ENCODE measurements at places on chromosomes 2 and 18.

DNA sequence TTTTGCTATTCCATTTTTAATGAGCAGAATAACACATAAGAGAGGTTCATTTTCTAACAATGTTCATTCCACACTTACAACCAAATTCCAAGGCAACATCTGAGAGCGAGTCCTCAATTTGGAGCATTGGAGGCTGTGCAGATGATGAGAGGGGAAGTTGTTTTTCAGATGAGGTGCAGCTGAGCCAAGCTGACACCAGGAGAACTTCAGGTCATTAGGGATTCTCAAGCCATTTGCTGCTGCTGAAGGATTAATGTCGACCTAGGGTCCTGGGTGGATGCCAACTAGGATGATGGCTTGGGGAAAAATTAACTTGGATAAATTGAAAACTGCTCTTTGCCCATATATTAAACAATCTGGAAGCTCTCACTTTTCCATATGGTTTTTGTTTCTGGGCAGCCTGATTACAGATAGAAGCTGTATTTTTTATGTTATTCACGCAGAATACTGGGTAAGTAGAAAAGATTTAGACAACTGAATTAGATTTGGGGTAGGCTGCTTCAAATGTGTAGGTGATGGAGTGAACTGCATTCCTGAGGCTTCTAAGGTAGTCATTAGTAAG, 206.4 kb upstream of the SLC39A10 start:
- no peak overlapping the region for H3K27ac ChIP-seq
- DNase-seq, result no peak
- H3K36me3 ChIP-seq, result no peaks in the 10 kb centered on the region
- H3K4me1 ChIP-seq, result no peaks in the 10 kb centered on the region
- H3K27me3 ChIP-seq, result no peaks in the 10 kb centered on the region
- no peak overlapping the region for H3K4me3 ChIP-seq

DNA sequence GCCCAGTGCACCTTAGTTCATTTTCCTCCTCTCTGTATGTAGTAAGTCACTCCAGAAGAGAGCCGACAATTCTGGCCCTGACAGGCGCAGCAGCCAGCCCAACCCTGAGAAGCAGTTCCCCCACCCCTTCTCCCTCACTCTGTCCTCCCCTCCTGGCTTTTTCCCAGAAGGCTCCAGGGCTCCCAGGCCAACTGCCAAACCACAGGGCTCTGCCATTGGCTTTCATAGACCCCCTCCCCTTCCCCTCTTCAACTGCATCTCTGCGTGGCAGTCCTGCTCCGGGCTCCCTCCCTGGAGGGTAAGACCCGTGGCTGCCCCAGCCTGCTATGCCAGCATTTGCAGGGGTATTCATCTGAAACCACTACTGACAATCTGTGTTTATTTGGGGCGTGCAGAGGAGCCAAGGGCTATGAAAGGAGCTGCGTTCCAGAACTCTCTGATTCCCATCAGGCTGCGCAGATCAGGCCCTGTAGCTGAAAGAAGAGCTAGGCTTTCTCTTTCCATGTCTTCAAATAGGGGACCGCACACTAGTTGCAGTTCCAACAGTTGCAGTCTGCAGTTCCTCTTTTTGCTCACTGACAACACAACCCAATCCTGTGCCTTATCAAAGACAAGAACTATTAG, 388.6 kb upstream of the TNP1 start:
- no peaks in the 10 kb centered on the region for H3K27me3 ChIP-seq
- H3K4me3 ChIP-seq, result no peak overlapping the region
- no peak for DNase-seq
- H3K27ac ChIP-seq, result no peak overlapping the region

DNA sequence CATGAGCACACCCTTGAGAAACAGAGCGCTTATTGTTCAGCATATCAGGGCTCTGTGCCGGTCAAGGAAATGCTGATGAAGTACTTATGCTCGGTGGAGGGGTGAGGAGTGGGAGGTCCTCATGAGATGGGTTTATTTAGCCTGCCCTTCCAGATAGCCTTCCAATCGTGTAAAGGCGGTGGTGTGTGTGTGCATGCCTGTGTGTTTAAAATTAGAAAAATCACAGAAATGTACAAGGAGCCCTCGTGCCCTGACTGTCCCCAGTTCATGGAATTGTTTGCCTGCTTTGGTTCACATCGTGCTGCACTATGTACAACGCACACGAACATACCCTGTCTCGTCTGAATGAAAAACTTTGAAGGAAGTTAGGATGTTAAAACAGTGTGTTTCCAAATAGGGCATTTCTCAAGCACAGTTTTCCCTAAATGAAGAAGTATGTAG, 158.6 kb downstream of the AQP4 start:
- H3K27ac ChIP-seq, result no peak overlapping the region
- H3K36me3 ChIP-seq, result no peaks in the 10 kb centered on the region
- DNase-seq, result no peak
- H3K4me1 ChIP-seq, result no peaks in the 10 kb centered on the region

DNA sequence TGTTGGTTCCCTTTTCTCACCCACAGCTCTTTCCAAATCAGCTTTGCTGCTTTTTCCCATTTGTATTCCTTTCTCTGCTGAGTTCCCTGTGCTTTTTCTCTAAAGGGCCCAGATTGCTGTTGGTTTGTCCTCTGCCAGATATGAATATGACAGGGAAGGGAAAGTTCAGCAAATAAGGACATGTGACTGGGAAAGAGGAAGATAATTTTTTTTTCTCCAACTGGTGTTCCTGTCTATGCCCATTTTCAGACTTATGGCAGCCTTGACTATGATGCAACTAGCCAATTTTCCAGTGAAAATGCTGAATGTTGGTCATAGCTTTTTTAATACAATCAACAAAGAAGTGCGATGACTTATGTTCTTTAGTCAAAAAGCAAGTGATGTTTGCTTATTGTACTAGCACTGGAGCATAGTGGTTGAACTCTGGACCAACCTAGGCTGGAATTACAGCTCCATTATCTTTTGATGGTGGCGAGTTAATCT, 7.7 kb downstream of the MDH1 start:
- no peaks in the 10 kb centered on the region for H3K27me3 ChIP-seq
- H3K27ac ChIP-seq, result no peak overlapping the region
- H3K36me3 ChIP-seq, result peaks cover 12% of the 10 kb centered on the region
- no peak for DNase-seq
- no peaks in the 10 kb centered on the region for H3K4me1 ChIP-seq

DNA sequence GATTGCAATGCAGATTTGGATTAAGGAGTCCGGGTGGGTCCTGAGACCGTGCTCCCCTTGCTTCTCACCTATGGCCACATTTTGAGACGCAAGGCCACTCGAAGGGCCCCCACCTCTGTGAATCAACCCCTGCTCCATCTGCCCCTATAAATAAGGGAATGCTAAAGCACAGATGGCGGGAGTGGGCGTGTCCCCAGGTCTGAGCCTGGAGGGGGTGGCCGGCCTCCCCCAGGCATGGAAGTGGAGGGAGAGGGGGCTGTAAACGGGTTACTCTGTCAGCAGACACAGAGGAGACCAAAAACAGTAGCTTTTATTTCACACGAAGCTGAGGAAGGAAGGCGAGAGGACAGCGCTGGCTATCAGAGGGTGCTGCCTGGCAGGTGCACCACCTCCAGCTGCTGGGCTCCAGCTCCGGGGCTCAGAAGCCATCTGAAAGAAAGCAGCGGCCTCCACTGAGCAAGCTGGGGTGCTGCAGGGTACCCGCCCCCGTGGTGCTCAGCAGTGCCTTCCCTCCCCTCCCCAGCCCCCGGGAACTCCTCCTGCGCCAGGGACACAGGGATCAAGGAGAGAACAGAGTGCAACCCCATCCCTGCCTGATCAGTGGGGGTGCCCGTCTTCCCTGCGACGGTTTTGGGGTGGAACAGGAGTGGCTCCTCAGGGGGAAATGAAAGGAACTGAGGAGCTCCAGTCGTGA, 56.7 kb upstream of the RAB6C start:
- H3K4me1 ChIP-seq, result peaks cover 3% of the 10 kb centered on the region
- H3K27ac ChIP-seq, result no peak overlapping the region
- no peak overlapping the region for H3K4me3 ChIP-seq
- DNase-seq, result no peak
- H3K27me3 ChIP-seq, result peaks cover 15% of the 10 kb centered on the region
- no peaks in the 10 kb centered on the region for H3K36me3 ChIP-seq

DNA sequence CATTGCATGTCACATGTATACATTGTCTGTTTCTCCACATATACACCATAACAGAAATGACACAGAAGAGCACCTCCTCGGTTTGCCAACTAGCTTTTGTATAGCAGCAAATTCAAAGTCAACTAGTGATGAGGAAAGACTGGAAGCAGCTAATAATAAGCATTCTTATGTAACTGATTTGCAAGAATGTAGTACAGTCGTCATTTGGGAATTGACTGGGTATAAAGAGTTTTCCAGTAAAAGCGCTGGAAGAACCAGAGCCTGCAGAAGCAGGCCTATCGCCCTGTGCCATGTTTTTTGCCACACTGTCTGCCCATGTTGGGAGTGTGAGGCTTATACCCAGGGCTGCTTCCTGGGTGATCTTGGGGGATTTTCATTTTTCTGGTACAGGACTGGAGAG, 310.6 kb downstream of the GBX2 start:
- no peaks in the 10 kb centered on the region for H3K36me3 ChIP-seq
- no peak for DNase-seq
- no peaks in the 10 kb centered on the region for H3K27me3 ChIP-seq
- H3K4me1 ChIP-seq, result peaks cover 19% of the 10 kb centered on the region

DNA sequence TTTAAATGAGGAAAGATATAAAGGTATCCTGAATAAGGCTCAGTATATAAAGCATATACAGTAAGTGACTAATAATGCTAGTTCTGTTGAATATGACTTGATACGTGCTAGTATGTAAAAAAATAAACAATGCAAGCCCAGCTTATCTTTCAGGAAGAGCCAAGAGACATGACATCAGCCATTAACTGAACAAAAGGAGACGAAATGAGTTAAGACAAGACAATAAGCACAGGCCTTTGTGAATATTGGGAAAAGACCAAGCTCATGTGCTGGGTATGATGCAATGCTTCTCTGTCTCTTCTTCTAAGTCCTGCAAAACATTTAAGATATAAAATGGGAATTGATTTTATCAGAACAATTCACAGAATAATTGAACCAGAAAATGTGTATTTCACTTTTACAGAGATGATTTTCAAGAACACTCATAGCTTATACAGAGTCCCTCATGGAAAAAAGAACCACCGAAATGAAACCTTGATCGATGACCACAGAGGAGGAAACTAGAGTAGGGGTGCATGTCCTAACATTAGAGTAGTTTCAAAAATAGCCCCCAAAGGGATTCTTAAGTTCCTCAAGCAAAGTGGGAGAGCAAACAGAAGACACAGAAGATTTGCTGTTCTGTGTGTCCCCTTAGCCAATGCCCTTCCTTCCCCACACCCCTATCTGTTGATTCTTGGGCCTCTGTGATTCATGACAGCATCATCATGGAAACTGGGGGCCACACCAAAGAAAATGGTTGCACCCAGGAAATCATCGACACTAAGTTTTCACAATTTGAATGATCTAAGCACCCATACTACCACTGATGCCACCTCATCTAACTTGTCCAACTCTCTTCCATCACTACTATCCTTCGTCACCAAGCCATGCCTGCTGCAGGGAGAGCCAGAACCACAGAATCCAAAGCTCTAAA, 68.0 kb upstream of the CRIM1 start:
- no peaks in the 10 kb centered on the region for H3K36me3 ChIP-seq
- H3K4me1 ChIP-seq, result no peaks in the 10 kb centered on the region
- H3K27me3 ChIP-seq, result no peaks in the 10 kb centered on the region

Data from keratinocyte (primary cell).